ENCODE measurements at places on chromosomes 6 and 20.

- DNase-seq: no peak
These were observed 82.2 kb upstream of the GATA5 start for GRCh38 chr20:62557999-62558408.

DNA sequence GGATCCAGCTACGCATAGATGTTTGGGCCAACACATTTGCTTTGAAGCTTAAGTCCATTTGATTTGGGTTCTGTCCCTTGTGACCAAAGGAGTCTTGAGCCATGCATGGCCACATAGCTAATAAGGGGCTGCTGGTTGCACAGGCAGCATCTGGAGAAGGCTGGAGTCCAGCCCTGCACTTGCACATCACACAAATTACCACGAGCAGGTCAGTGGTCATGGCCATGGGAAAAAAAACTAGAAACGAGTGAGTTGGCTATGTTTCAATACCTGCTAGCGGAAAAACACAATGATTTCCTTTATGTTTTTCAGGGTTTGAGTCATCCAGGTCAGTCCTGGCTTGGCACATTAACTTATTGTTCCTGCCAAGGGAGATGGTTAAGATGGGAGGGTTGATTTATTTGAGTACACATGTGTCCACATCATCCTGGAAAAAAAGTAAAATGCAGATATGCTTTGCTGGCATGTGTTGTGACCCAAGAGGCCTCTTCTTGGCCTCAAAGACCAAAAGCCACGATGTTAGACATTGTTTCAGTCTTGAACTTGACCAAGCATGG lies 5.6 kb upstream of the STX16 start:
- DNase-seq: no peak

DNA sequence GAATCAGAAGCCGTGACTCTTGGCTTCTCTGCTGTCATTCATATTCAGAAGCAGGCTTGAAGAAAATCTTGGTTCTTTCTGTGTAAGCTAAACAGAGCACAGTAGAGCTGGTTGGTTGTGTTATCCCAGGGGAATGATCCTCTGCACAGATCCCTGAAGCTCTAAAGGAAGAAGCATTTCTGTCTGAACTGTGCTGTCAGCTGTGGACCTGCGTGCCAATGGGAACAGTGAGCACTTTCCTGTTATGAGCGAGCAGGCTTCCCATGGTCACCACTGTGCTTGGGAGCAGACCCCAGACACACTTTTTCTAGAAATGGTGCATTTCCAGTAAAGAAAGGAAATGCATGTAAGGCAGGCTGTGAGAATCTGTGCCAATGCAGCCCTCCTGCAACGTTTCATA lies 490.2 kb downstream of the EPM2A start:
- no peak for DNase-seq

DNA sequence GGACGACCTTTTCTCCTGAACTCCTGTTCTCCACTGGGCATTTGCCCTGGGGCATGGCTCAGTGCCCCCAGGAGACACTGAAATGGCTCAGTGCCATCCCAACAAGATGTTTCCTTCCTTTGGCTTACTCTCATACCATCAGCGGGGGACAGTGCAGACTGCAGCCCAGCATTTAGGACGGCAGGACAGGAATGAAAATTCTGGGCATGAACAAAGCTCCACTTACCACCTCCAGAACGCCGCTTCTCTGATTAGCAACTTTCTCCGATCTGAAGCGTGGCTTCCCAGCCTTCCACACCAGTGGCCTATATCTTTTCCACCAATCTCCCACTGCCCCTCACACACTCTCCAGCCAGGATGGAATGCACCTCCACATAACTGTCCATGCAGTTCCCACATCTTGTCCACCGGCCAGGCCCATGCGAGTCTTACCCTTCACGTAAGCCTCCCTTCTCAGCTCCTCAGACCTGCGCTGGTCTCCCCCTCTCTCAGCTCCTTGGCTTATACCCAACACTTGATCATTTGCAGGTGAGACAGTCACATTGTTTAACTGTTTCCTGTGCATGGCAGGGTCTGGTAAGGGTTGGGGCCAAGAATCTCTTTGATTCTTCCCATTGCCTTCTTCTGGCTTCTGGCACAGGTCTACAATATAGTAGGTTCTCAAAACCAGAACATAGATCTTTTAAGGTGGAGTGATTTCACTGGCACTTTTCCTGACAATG lies 114.5 kb downstream of the FYN start:
- DNase-seq: peak; percentile 72

DNA sequence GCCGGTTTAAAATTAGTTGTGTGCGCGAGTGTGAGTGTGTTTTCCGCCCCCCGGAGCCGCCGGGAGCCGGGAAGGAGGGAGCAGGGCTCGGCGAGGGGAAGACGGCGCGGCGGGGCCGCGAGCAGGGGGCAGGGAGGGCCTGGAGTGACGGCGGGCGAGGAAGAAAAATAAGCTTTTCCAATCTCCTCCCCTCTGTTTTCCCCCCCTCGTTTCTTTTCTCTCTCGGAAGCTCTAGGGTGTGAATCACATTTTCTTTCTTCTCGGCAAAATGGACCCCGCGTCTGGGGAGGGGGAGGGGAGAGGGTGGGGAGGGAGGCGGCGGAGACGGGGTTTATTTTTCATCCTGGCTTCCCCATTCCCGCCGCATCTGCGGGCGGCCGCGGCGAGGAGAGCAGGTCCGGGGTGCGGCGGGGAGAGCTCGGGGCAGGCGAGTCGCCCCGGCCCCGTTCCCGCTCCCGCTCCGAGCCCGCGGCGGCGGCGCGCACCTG lies 881 bp downstream of the BICRAL start:
- DNase-seq: peak; percentile 89

DNA sequence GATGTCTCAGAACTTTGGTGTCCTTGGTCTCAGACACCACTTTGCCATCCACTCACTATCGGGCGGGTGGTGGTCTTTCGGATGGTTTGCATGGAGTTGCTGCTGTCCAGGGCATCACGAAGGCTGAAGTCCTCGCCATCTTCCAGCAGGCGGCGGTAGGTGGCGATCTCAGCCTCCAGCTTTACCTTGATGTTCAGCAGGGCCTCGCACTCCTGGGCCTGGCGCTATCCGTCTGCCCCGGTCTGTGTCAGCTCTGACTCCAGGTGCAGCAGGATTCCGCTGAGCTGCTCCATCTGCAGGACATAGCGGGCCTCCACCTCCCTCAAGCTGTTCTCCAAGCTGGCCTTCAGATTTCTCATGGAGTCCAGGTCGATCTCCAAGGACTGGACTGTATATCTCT lies 36.0 kb downstream of the ZNF311 start:
- no peak for DNase-seq

- no peak for DNase-seq
These were observed 7.9 kb downstream of the NUDT3 start for GRCh38 chr6:34384321-34385153.

DNA sequence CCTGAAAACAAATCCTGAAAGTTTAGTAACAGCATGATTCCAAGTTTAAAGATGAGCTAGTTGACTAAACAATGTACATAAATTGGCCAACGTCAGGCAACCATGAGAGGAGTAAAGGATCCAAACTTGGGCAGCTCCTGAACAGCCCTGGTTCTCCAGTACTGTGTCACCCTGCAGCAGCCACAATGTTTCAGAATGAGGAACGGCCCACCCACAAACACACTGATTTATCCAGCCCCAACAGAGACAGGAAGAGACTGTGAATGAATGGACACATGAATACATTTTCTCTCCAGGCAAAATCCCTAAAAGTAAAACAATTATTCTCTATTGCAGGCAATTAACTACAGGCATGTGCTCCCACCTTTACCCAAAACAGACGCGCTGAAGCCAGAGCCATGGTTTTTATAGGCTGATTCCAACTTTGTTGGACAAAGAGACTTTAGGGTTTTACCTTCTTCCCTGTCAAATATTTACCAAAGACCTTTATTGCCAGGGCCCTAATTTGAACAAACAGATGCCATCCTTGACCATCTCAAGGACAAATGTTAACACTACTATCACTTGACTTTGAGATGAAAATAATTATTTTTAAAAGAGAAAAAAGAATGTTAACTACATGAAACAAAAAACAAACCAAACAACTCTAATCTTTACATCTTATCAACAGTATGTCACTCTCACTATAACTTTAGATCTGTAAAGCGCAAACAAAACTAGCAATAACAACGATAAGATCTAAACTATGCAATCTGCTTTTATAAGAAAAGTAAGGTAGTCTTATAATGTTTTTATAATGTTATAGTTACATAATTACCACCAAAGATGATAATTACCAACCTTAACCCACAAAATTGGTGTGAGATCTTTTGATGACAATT lies 22.9 kb downstream of the CNKSR3 start:
- DNase-seq: no peak

DNA sequence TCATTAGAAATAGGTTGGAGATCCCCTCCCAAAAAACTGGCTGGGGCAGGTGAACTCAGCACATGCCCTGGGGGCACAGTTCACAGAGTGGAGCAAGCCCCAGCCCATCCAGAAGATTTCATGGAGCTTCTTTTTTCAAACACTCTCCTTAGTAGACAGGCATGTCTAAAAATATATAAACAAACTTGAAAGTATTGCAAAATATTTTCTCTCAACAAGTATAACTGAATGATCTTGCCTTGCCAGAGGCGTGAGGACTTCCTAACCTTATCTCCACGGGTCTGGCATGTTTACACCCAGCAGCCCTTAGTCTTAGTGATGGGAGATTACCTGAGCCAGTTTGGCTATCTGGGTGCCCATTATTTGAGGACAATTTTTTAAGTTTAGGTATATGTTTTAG lies 107.1 kb downstream of the QRSL1 start:
- no peak for DNase-seq

GRCh38 chr6:81308577-81309279 lies 443.8 kb downstream of the TENT5A start:
- DNase-seq: no peak

- no peak for DNase-seq
These were observed 674 bp downstream of the NRSN1 start for GRCh38 chr6:24126586-24127192.

DNA sequence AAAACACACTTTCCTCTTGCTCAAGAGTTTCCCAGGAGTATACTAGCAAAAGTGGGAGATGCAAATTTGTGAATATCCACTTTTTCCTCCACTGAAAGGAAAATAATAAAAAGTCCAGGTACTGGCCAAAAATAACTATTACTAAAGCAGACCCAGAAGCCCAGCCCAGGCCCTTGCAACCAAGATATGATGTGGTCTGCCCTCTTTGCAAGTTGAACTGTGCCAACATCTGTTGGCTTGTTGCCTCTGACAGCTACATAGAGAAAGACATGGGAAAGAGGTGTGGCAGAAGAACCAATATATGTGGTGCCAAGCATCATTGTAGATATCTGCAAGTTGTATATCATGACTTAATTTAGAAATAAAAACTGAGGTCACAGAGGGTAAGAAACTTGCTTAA lies 78.4 kb upstream of the JAG1 start:
- no peak for DNase-seq

- DNase-seq: no peak
These were observed 44.6 kb downstream of the WDR27 start for GRCh38 chr6:169657284-169657610.

DNA sequence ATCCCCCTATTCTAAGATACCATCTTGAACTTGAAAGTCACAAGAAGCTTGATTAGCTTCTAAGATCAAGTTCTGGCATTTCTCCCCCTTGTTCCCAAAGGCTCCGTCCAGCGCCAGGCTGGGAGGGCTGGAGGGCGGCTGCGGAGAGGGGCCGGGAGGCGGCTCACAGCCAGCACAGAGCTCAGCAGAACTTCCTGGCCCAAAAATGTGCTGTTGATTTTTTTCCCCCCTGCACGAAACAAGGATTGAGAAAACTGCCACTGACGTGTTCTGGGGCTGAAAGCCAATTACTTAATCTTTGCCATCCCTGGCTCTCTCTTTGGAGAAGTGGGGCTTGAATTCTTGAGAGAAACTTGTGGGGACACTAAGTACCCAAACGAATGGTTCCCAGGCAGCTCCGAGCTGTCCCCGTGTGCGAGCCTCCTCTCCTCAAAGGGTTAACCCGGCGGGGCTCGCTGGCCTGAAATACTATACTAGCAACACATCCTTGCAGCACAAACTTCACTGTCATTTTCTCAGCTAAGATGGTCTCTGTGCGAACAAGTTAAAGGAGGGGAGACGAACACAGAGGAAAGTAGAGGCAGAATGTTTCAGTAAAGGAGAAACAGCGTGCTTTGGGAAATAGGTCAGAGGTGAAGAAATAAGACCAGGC lies 452 bp downstream of the TRAF3IP2 start:
- peak; percentile 73 for DNase-seq

DNA sequence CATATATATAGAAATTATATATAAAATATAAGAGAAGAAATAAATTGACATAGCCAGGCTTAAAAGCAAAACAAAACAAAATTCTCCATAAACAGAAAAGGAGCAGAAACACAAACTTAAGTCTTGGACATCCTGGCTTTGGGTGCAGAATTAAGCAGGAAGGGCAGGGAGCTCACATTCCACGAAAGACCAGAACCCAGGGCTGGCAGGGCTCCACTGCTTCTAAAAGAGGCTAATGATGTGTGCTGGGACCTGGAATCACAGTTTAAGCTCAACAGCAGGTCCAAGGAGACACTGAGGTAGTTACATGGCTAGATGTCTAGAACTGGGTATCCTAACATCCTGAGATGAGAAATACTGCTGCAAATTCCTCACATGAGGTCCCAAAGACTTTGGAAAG lies 210.3 kb downstream of the WDR27 start:
- DNase-seq: no peak

Data from activated effector memory CD4-positive, alpha-beta T cell treated with anti-CD3 and anti-CD28 coated beads, Interleukin-2, amount 50 U/mL, for 16 hours (primary cell).